Stimulated activated naive CD8-positive, alpha-beta T cell treated with anti-CD3 and anti-CD28 coated beads, Interleukin-15, Interleukin-2, amounts not matched to agents 100 U/mL and 50 U/mL, for 24 hours (primary cell): ENCODE measurements at places on chromosomes 5 and 9.

GRCh38 chr5:3428334-3428733 is 167.3 kb upstream of the IRX1 start:
- no peak for DNase-seq

DNA sequence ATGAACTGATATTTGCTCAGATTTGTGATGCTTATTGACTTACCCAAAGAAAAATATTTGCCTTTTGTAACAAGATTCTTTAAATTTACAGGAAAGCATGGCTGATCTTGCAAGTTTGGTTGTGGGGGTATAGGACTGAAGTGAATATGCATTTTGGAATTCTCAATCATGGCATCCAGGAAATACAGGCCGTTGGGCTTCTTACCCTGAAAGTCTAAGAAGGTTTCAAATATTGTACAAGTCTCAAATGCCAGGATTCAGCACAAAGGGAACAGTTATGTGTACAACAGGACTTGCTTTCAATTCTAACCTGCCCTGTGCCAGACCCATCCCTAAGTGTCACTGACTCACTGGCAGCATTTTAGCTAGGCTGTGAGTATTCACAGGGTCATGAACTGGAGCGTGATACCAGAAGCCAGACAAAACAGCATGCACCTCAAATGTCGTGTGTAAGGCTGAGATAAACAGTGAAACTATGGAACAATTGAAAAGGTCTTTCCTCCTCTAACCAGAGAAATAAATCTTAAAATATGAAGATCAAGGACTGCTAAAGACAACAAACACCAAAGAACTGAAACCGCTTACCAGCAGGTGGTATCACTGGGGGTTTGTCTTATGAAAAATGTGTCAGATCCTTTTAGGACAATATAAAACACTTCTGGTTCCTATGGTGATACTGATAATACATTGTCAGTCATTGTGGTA is 168.6 kb upstream of the RGMB start:
- no peak for DNase-seq

GRCh38 chr9:6927838-6928237 is 170.1 kb downstream of the KDM4C start:
- no peak for DNase-seq

DNA sequence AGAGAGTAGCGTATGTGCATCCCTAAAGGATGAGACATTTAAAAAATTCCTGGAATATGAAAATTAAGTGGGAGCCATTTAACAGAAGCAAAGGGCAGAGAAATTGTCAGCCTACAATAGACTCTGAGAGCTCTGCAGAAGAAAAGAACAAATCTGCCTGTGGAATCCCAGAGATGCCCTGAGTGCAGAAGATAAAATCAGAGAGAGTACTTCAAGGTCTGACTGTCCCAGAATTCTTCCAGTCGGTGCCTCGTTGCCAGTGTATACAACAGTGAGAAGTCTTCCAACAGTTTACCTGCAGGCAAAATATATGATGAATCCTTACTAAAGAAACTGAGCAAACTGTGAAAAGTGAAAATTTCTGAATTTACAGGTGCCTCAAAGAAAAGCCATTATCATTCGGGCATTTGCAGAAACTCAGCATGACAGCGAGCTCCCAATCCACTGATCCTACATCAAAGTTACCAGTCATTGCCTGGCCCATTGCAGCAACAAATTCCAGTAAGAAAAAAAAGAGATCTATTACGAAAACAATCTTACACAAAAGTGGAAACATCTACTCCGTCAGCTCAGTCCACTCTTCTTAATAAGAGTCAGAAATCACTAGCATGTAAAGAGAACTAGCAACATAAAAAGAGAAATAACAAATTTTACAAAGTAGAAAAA is 92.8 kb upstream of the VCAN start:
- DNase-seq: no peak

DNA sequence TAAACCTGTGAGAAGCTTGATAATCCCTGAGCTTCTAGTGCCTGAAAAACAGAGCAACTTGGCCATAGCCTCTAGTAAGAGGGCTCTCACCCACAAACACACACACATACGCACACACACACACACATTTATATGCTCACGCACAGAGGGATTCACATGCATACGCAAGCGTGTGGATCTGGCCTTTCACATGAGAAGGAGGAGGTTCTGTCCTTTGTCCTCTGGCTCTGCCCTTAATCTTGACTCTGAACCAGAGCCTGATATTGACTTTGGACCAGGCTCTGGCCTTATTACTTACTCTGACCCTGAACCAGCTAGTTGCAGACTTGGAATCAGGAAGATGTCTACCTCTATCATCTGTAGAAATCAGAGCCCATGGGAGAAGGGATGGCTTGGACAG is 10.0 kb upstream of the P4HA2 start:
- no peak for DNase-seq

- DNase-seq: peak; percentile 91
These were observed 923 bp upstream of the PLK2 start for GRCh38 chr5:58460732-58461286.

GRCh38 chr5:78887384-78888118 is 97.6 kb downstream of the ARSB start:
- DNase-seq: peak; percentile 8

DNA sequence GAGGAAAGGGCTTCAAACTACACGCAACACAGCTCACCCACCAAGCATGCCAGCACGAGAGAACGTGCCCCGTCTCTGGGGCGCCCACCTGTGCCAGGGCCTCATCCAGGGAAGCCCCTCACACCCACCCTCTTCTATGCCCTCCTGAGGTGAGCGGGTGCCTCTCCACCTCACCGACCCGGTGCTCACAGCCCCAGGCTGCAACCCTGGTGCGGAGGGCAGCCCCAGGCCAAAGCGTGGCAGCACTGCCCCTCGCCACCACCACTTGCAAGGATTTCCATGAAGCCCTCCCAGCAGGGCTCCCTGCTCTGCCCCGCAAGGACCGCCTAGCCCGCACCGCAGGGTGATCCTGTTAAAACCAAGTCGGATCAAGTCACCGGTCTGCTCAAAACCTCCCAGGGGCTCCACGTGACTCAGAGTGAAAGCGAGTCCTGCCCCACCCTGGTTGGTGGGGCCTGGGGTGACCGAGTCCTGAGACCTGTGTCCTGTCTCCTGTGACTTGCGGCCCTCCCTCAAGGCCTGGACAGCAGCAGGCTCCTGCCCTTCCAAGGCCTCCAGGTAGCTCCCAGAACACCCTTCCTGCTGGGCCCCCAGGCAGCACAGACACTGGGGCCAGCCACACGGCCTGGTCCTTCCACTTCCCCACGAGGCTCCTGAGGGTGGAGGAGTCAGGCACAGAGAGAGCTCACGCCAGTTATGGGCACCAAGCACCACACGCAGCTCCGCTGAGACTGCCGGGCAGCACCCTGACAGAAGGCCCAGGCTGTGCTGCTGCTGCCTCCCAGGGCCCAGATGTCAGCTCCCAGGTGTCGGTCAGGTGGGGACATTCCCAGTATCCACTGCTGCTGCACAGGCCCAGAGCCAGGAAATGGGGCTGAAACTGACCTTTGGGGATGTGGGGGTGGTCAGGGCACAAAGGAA is 12.7 kb downstream of the BRD3 start:
- DNase-seq: no peak

- DNase-seq: no peak
These were observed 13.9 kb upstream of the KIF12 start for GRCh38 chr9:114112778-114113584.

- DNase-seq: no peak
These were observed 117.5 kb upstream of the CLINT1 start for GRCh38 chr5:157976429-157976828.

DNA sequence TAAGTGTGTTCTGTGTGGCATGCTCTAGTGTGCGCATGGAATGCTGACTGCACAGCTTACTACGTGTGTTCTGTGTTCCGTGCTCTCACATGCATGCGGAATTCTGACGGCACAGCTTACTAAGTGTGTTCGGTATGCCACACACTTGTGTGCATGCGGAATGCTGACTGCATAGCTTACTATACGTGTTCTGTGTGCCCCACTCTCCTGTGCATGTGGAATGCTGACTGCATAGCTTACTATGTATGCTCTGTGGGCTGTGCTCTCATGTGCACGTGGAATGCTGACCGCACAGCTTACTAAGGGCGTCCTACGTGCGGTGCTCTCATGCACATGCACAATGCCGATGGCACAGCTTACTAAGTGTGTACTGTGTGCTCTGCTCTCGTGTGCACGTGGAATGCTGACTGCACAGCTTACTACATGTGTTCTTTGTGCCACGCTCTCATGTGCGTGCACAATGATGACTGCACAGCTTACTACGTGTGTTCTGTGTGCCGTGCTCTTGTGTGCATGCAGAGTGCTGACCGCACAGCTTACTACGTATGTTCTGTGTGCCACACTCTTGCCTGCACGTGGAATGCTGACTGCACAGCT is 548.9 kb downstream of the IRX1 start:
- DNase-seq: no peak
